Mucosa of gallbladder (tissue), 1 donor: ENCODE measurements at places on chromosomes 1 and 21. TPM values are rescaled to one million over a fixed set of nuclear protein-coding genes. Genes with fewer than 3 reads are reported as not detected.
A peak's percentile ranks its signal among the peaks of the same experiment; 100 is the strongest.

GRCh38 chr1:236471653-236472052 is 52.1 kb upstream of the LGALS8 start:
- no peak for DNase-seq

The RNF186 gene
- total RNA-seq, result 0.32 TPM

GRCh38 chr1:97089173-97089572 is 367.6 kb downstream of the PTBP2 start:
- no peak for DNase-seq

The NMNAT1 gene
- 13.7 TPM for total RNA-seq

DNA sequence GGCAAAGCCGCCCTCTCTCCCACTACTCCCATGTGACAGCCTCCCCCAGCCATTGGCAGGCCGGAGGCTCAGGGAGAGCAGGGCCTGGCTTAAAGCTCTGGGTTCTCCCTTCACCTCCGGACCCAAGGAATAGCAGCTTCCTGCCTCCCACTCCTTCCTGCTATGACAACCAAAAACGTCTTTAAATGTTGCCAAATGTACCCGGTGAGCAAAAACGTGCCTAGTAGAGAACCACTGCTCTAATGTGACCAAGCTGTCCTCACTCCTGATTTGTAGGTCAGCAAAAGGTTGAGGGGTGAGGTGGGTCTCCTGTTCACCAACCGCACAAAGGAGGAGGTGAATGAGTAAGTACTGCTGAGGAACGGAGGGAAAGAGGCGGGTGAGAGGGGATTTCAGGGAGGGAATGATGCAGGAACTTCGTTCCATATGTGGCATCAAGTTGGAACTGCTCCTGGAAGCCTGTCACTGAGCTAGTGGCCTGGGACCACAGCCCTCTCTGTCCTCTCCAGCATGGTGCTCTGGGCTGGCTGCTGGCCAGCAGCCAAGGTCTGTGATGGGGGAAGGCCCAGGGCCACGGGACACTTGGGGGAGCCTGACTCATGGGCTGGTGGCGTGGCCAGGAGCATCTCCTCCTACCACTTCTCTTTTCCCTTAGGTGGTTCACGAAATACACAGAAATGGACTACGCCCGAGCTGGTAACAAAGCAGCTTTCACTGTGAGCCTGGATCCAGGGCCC is 5.7 kb downstream of the MRTO4 start:
- DNase-seq, result no peak

GRCh38 chr1:119453021-119453420 is 38.1 kb downstream of the HSD3B2 start:
- no peak for DNase-seq

- DNase-seq, result no peak
These were observed 23.5 kb downstream of the PHGDH start for GRCh38 chr1:119735217-119735616.

GRCh38 chr1:25729790-25730644 is 70.0 kb upstream of the SELENON start:
- no peak for DNase-seq

The TMEM52 gene
- total RNA-seq, result 2.4 TPM

- no peak for DNase-seq
These were observed 37.3 kb upstream of the ZSWIM5 start for GRCh38 chr1:45243476-45244343.

- DNase-seq, result no peak
These were observed 121.7 kb downstream of the TNFSF18 start for GRCh38 chr1:172929006-172929405.

- DNase-seq, result no peak
These were observed 27.4 kb downstream of the PLXNA2 start for GRCh38 chr1:208216806-208217205.

The DMRTA2 gene
- total RNA-seq, result not detected

The ADAMTS1 gene
- total RNA-seq, result 74.7 TPM

The OR14C36 gene
- total RNA-seq, result not detected

The ZNF593OS gene
- total RNA-seq, result 0.29 TPM

- no peak for DNase-seq
These were observed 46.7 kb upstream of the GUCA2A start for GRCh38 chr1:42211224-42211623.

The NBPF20 gene
- total RNA-seq, result 3.5 TPM

- no peak for DNase-seq
These were observed 18.4 kb upstream of the CDCA8 start for GRCh38 chr1:37673920-37674319.

DNA sequence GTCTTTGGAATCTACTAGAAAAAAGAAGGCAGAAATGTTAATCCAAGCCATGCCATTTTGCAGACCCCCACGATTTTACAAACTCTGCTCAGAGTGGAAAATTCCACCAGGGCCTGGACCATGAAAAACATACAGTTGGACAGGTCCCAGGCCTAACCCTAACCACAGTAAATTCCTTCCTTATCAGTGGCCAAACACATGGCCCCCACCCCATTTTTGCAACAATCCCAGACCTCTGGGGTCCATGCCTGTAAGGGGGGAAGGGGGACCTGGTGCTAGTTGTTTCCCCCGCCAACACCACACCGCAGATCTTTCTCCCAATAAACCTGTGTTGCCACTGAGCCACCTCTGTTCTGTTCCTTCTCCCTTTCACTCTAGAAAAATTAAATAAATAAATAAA is 1352.7 kb downstream of the AMY1C start:
- DNase-seq, result no peak

The ZBTB8B gene
- 0.03 TPM for total RNA-seq

DNA sequence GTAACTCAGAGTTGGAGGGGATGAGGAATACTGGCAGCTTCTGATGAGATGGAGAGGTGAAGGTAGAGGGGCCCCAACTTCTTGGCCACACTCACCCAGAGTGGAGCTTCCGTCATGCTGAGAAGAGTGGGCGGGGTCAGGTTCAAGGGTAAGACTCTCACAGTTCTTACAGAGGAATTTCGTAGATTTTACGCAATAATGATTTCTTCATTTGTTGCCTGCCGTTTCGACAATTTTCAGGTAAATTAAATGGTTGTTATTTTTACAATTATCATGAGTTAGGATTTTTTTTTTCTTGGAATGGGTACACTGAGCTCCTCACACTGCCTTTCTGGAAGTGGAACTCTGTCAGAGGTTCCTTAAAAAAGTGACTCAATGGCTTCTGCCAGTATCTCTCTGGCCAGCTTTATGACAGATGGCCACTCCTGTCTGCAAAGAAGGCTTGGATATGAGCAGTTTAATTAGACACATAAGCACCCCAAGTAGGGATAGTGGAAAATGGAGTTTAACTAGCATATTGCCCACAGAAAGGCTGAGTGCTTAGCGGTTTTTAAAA is 13.8 kb upstream of the NLRP3 start:
- no peak for DNase-seq

The HES3 gene
- not detected for total RNA-seq

DNA sequence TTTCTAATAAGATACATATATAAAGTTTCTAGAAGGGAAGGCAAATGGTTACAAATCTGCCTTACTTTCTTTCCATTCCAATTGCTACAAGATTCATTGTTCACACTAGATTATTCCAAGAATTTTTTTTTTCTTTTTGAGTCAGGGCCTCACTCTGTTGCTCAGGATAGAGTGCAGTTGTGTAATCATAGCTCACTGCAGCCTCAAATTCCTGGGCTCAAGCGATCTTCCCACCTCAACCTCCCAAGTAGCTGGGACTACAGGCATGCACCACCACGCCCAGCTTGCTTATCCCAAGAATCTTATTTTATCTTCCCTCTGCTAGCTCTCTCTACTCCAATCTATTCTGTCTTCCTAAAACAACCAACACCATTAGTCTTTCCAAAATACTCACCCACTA is 81.8 kb downstream of the KIAA0319L start:
- DNase-seq, result no peak

- no peak for DNase-seq
These were observed 6.1 kb downstream of the AADACL4 start for GRCh38 chr1:12649971-12650421.

- no peak for DNase-seq
These were observed 231.6 kb downstream of the NRIP1 start for GRCh38 chr21:14833241-14833640.

DNA sequence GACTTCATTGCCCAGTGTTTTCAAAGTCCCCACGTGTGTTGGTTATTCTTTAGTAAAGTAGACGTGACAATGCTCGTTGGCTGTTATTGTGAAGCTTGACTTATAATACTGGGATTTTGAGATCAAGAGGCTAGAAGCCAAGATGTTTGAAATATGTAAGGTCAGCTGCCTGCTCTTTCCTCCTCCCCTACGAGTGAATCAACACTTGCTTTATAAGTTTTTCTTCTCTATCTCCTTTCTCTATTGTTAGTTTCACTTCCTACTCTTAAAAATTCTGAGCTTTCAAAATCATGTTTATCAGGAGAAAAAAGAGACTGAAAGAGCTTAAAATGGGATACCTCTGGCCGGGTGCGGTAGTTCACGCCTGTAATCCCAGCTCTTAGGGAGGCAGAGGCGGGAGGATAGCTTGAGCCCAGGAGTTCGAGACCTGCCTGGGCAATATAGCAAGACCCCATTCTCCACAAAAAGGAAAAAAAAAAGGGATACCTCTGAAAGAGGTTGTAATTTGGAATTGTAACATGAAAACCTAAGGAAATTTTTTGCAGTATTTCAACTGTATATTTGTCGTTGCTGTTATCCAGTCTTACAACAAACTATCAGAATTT is 72.0 kb downstream of the EPB41 start:
- DNase-seq, result no peak

GRCh38 chr21:25039461-25040380 is 567.6 kb downstream of the MRPL39 start:
- no peak for DNase-seq

GRCh38 chr1:165988817-165989216 is 161.4 kb downstream of the UCK2 start:
- DNase-seq, result no peak

The THEM5 gene
- total RNA-seq, result not detected

- no peak for DNase-seq
These were observed 31.3 kb downstream of the NSL1 start for GRCh38 chr1:212760126-212760823.

The SPRR5 gene
- not detected for total RNA-seq

- no peak for DNase-seq
These were observed 252.4 kb upstream of the DUSP10 start for GRCh38 chr1:221994274-221994698.

The FCGR2B gene
- 19.4 TPM for total RNA-seq

- DNase-seq, result peak; percentile 23
These were observed 858.0 kb downstream of the USP25 start for GRCh38 chr21:16587681-16588375.

GRCh38 chr1:12148958-12149790 is 17.6 kb upstream of the TNFRSF1B start:
- DNase-seq, result no peak

- DNase-seq, result no peak
These were observed 4.1 kb downstream of the WNT3A start for GRCh38 chr1:228010921-228011320.

- DNase-seq, result peak; percentile 25
These were observed 573 bp downstream of the PSMG1 start for GRCh38 chr21:39182484-39183271.

GRCh38 chr1:6832531-6833188 is 47.4 kb downstream of the CAMTA1 start:
- no peak for DNase-seq

The HSD3B2 gene
- total RNA-seq, result 1.8 TPM

DNA sequence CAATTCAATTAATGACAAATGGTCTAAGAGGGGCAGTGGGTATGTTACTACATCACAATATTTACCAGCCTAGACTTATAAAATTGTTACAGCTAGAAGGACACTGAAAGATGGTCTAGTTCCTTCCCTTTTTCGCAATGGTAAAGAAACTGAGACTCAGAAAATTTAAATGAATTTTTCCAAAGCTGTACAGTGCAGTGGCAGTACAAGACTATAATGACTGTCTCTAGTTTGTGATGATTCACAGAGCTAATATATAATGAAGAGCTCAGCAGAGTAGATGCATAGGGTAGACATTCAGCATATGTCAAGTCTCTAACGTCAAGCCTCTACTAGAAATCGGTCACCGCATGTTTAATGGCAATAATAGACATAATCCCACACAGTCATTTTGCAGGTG is 4.6 kb downstream of the PLPP3 start:
- DNase-seq, result no peak

The C1orf56 gene
- 12.5 TPM for total RNA-seq
